Activated CD4-positive, alpha-beta T cell treated with anti-CD3 and anti-CD28 coated beads, Interleukin-2, amount 10 ng/mL, durations not matched to agents 7 days and 5 days (primary cell): ENCODE measurements at places on chromosomes 12 and 14. TPM values are rescaled to one million over a fixed set of nuclear protein-coding genes. Genes with fewer than 3 reads are reported as not detected.

DNA sequence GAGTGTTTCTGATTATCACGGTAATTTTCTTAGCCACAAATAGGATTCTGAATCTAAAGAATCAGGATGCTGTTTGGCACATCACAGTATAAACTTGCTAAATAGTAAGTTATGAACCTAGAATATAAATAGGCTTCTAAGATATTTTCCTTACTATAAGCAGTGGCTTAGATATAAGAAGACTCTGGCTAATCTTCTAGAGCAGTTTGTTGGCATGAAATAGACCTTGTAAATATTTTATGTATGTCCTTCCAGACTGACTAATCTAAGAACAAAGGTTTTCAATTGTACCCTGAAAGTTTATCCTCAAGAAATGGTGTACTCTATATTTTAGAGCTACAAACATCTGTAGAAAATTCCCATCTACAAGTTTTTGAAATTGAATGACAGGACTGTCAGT, 48.3 kb downstream of the LMNTD1 start:
- no peak for DNase-seq

GRCh38 chr14:75312341-75312740, 33.7 kb downstream of the FOS start:
- DNase-seq, result no peak

SYNDIG1L gene
- not detected for total RNA-seq

DNA sequence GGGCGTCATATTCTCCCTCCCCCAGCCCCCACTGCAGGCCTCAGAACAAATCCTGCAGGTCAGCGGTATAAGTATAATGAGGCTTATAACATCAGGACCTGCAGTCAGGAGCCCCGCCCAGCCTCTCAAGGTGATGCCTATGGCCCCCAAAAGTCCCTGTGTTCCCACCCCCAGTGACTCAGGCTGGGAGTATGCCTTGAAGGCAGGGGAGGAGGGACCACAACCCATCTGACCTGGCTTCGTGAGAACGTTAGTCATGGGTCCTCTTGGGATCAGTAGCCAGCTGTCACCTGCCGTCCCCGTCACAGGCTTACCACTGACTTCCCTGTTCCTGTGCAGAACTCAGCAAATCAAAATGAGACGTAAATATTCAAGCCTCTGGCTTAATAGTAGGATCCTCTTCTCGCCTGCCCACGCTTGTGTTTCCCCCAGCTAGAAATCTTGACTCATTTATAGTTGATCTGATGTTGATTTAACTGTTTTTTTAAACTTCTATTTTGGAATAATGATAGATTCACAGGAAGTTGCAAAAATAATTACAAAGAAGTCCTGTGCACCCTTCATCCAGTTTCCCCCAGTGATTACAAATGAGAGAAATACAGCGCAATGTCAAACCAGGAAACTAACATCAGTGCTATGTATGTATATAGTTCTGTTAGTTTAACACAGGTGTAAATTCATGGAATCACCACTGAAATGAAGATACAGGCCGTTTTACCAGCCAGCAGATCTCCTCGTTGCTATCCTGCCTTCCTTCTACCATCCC, 107.5 kb downstream of the ADGRD1 start:
- DNase-seq, result no peak

DNA sequence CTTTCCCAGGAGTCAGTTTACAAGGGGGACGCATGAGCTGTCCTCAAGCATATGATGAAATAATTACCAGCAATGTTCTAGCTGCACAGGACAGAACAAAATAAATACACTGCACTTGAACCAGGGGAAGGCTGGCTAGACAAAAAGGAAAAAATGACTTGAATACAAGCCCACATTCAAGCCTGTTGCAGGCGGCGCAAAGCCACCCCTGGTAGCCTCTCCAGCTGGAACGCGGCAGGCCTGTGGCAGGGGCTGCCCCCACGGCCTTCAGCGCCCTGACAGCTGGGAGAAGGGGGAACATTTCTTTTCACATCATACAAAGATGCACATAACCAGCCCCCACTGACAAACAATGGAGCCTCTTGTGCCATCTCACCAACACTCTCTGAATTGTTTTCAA, 57.1 kb downstream of the TRAFD1 start:
- DNase-seq, result no peak

GRCh38 chr14:100589760-100590469, 2.7 kb upstream of the BEGAIN start:
- DNase-seq, result no peak

- DNase-seq, result no peak
Measured at GRCh38 chr14:87148655-87149054, 844.3 kb downstream of the GALC start.

RPL10L gene
- not detected for total RNA-seq

NPAS3 gene
- not detected for total RNA-seq

- DNase-seq, result no peak
Measured at GRCh38 chr12:132321321-132322118, 7.9 kb downstream of the GALNT9 start.

OR4E2 gene
- total RNA-seq, result not detected

- DNase-seq, result no peak
Measured at GRCh38 chr14:93824518-93825234, 36.4 kb upstream of the PRIMA1 start.
